ENCODE measurements at places on chromosomes 7 and 10. TPM values are rescaled to one million over a fixed set of nuclear protein-coding genes. Genes with fewer than 3 reads are reported as not detected.

DNA sequence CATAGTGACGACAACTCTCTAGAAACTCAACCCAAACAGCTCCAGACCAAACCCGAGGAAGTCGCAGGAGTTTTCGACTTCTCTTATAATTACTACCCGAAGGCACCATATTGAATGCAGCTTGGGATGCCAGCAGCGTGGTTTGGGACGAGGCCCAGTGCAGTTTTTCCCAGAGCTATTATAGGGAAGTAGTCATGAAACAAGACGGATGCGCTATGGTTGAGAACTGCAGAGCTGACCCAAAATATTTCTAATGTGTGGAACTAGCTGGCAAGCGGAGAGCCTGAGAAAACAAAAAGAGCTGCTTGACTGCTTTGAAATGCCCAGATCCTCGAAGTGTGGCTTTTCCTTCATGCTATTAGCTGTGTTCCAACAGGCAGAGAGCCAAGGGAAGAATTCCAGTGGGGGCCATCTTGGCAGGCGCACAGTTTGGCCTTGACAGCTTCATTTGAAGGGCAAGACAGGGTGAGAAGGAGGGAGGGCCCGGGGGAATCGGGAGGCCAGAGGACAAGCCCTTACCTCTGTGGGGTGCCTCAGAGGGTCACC is 122.7 kb downstream of the CUL2 start:
- peak; percentile 86 for DNase-seq
- H3K4me1 ChIP-seq: peaks cover 17% of the 10 kb centered on the region
- H3K36me3 ChIP-seq: no peaks in the 10 kb centered on the region
- no peak overlapping the region for H3K4me3 ChIP-seq
- peaks cover 3% of the 10 kb centered on the region for H3K27me3 ChIP-seq

- no peaks in the 10 kb centered on the region for H3K36me3 ChIP-seq
- DNase-seq: peak; percentile 66
- H3K27me3 ChIP-seq: peaks cover 69% of the 10 kb centered on the region
- peaks cover 8% of the 10 kb centered on the region for H3K4me1 ChIP-seq
- H3K27ac ChIP-seq: no peak overlapping the region
- H3K4me3 ChIP-seq: no peak overlapping the region
Measured at GRCh38 chr10:71399946-71400345, 3.2 kb downstream of the CDH23 start.

GRCh38 chr10:127410030-127410429 is 139.1 kb upstream of the NPS start:
- no peak overlapping the region for H3K4me3 ChIP-seq
- peak overlapping the region; percentile 79 for H3K27ac ChIP-seq
- H3K27me3 ChIP-seq: no peaks in the 10 kb centered on the region
- peaks cover 19% of the 10 kb centered on the region for H3K36me3 ChIP-seq
- DNase-seq: no peak

DNA sequence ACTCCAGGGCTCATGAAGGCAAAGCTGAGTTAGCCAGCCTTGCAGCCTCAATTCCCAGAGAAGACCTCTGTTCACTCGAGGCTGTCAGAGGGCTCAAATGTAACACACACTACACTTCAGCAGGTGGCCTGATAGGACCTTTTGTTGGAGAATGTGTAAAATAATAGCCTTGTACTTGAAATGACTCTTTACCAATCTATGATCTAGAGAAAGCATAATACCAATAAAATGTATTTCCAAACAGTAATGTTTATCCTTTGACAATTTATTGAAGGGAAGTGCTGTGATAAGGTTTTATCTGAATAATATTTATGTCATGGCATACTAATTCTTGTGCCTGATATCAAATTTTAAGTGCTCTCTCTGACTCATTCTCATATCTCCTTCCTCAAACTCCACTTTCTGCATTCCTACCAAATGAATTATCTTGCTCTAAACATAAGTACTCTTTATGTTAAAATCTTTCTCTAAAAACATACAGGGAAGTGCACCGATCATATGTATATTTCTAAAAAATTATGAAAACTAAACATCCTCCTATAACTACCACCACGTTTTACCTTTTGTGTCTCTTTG is 20.9 kb downstream of the CYP3A7 start:
- peaks cover 10% of the 10 kb centered on the region for H3K27me3 ChIP-seq
- no peaks in the 10 kb centered on the region for H3K36me3 ChIP-seq
- H3K4me3 ChIP-seq: no peak overlapping the region
- H3K27ac ChIP-seq: no peak overlapping the region
- H3K4me1 ChIP-seq: no peaks in the 10 kb centered on the region
- no peak for DNase-seq

DNA sequence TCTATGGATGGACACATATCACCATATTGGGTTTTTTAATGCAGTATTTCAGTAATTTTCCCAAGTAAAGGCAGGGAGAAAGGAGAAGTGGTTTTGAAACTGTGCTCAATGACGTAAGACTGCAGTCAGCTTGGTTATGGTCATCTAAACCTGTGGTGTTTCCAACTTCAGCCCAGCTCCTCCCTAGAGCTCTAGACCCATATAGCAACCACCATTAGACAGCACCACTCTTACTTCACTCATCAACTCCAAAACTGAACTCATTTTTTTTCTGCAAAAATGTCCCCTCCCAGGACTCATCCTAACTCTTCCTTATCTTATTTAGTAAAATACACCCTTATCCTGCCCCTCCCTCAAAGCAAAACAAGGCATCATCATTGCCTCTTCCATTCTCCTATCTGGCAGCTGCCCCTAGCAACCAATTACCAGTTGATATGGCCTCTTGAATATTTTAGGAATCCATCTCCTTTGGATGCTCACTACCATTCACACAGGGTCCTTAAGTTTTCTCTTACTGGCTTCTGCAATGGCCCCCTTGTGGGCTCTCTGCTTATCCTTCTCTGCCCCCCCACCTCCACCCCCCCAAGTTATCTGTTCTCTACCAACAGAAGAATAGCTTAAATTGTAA is 1.5 kb upstream of the RALA start:
- H3K4me1 ChIP-seq: peaks cover 36% of the 10 kb centered on the region
- DNase-seq: no peak
- H3K36me3 ChIP-seq: peaks cover 7% of the 10 kb centered on the region
- H3K27ac ChIP-seq: no peak overlapping the region

- H3K36me3 ChIP-seq: peaks cover 4% of the 10 kb centered on the region
- H3K4me1 ChIP-seq: peaks cover 48% of the 10 kb centered on the region
- no peak overlapping the region for H3K4me3 ChIP-seq
Measured at GRCh38 chr10:117345143-117345542, 30.1 kb downstream of the PDZD8 start.

- H3K4me3 ChIP-seq: no peak overlapping the region
- no peaks in the 10 kb centered on the region for H3K27me3 ChIP-seq
- no peak for DNase-seq
- H3K4me1 ChIP-seq: peaks cover 76% of the 10 kb centered on the region
Measured at GRCh38 chr7:139728203-139728602, 49.6 kb downstream of the HIPK2 start.

The GSTO1 gene
- total RNA-seq: 71.8 TPM

The PHYHIPL gene
- not detected for total RNA-seq

The CCZ1 gene
- 90.5 TPM for total RNA-seq
